Neural crest cell (in vitro differentiated cells): ENCODE measurements at places on chromosomes 11 and 22.

DNA sequence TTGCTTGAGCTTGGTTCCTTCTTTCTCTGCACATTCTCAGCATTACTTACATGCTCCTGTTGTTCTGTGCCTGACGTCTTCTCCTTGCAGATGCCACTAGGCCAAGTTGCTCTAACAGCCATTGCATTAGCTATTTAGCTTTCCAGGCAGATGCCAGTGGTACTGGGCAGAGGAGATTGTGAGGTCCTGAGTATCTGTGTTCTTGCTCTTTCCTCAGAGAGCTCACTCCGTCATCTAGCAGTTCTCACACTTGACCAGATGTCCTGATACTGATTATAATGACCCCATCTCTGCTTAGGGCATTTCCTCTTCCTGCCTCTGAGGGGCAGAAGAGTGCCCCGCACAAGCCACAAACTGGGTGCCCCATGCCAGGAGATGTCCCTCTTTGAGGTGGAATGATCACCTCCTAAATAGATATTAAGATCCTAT, 30.7 kb downstream of the ARHGAP1 start:
- no peak for DNase-seq

- DNase-seq = no peak
Observed at GRCh38 chr22:42072606-42073330, 1.3 kb upstream of the PHETA2 start.

- DNase-seq = no peak
Observed at GRCh38 chr22:43208703-43209522, 22.0 kb upstream of the TTLL12 start.

GRCh38 chr11:34161812-34162492, 56.5 kb downstream of the NAT10 start:
- DNase-seq = no peak

DNA sequence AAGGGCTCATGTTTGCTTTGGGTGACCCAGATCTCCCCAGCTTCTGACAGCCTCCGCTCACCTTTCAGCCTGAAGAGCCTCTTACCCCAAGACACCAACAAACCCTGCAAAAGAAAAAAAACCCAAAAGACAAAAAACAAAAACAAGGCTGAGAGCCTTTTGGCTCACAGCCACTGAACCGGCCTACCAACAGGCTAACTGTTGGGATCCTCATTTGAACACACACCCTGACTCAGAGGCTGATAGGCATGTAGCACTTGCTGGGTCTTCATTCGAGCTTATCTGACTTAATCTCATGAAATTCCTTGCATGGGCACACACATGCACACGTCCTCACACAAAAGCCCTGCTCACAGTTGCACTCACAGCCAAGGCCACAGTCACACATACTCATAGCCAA, 22.9 kb upstream of the TSKU start:
- no peak for DNase-seq

GRCh38 chr22:31295360-31295759, 3.1 kb upstream of the PIK3IP1 start:
- DNase-seq = no peak

DNA sequence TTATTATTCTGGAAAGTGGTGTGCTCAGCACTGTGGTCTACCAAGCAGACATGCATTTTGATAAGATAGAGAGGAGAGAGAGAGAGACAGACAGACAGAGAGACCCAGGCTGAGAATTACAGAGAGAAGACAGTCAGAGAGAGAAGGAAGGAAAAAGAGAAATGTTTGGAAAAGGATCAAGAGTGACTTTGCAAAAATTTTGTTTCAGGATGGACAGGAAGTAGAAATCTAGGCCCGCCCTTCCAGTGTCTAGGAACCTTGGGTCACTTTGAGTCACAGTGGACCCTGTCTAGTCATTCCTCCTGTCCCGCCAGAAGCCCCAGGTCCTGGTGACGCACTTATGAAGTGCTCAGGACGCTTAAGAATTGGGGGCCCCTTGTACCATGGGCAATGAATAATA, 166.7 kb downstream of the ST3GAL4 start:
- DNase-seq = no peak

GRCh38 chr11:62611705-62612365, 740 bp downstream of the EML3 start:
- DNase-seq = no peak

GRCh38 chr11:94910779-94911178, 62.6 kb downstream of the CWC15 start:
- no peak for DNase-seq

- DNase-seq = no peak
Observed at GRCh38 chr22:23268139-23268712, 87.9 kb downstream of the BCR start.

- no peak for DNase-seq
Observed at GRCh38 chr11:85848556-85848955, 6.6 kb upstream of the CCDC83 start.

DNA sequence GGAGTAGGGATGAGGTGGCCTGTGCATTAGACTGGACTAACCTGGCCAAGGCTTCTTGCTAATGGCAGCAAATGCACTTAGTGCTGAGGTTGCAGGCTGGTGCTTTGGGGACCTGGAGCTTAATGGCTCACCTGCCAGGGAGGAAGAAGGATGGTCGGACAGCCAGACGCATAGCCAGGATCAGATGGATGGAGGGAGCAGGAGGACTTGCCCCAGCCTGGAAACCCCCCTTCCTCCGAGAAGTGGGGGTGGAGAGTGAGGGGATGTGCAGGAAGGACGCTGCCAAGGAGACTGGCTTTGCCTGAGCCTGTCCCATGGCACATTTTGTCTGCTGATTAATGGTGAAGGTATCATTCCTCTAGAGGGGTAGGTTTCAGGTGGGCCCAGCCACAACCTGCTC, 17.9 kb downstream of the IGLL1 start:
- DNase-seq = no peak

GRCh38 chr11:78460471-78460870, 42.9 kb upstream of the GAB2 start:
- DNase-seq = no peak

GRCh38 chr22:43878831-43879550, 12.8 kb downstream of the PNPLA5 start:
- no peak for DNase-seq
